ENCODE measurements at places on chromosomes 3 and 15.

- no peak for DNase-seq
Observed at GRCh38 chr3:154794391-154794790, 285.7 kb upstream of the MME start.

DNA sequence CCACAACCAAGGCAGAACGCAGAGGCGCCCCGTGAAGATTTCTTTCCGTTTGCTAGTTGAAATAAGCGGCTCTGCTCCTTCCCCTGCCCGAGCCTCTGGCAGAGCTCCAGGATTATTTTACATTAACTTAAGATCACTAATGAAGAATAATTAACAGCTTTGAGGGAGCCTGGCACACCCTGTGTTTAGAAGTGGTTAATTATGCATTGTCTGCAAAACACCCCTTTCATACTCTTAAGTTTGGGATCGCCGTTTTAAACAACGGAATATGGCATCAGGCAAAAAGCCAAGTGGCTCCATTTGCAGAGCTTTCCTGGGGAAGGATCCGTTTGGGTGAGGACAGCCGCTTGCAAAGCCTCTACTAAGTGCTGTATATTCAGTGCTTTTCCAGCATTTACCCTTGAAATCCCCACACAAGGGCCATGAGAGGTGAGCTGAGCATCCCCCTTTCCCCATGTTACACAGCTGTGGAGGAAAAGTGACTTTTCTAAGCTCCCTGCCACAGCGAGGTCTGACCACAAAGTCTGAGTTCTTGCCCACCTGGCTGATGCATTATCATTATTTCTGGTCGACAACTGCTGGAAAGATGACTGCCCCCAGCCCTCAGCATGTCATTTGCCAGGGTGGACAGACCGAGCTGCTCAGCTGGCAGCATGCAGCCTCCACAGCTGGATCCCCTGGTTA, 33.9 kb downstream of the IQSEC1 start:
- DNase-seq, result no peak

DNA sequence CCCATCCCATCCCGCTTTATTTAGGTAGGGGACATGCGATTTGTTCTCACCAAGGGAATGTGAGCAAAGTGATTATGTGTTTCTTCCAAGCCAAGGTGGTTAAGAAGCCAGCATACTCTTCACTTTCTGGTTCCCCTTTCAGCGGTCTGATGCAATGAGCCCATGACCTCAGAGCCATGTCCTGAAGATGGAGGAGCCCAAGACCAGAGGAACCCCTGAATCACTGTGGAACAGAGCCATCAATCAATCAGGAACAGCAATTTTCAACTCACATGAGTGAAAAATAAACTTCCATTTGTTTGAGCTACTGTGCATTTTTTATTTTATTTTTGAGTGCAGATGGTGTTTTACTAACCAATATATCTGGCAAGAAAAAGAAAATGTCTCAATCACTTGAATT, 10.8 kb downstream of the THRB start:
- DNase-seq, result peak; percentile 41

DNA sequence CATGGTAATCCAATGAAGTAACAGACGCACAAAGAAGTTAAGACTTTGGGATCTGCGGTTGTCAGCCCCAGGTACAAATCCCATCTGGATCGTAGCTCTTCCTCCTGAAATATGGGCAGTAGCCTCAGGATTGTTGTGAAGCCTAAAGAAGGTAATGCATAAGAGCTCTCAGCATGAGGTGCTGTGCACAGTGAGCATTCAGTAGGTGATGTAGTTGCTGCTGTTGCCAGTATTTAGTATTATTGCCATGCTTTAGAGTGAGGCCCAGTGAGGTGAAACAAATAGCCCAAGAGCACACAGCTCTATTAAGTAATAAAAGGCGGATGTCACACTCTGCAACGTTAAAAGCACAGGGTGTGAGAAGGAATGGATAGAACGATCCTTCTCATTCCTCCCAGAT, 225.7 kb downstream of the GABRG3 start:
- DNase-seq, result no peak

- DNase-seq, result no peak
Observed at GRCh38 chr3:4589475-4590097, 96.4 kb downstream of the ITPR1 start.

GRCh38 chr3:173983343-173983742, 585.8 kb downstream of the NLGN1 start:
- no peak for DNase-seq

- DNase-seq, result peak; percentile 31
Observed at GRCh38 chr3:58234516-58234931, 3.1 kb upstream of the ABHD6 start.
